SK-MEL-5 (cell line): ENCODE measurements at places on chromosomes 1 and 21.

GRCh38 chr1:232291261-232291660 lies 338.7 kb downstream of the SIPA1L2 start:
- no peak for DNase-seq

GRCh38 chr1:175591083-175591743 lies 152.2 kb downstream of the TNR start:
- DNase-seq = no peak

GRCh38 chr1:197198911-197199310 lies 52.4 kb upstream of the ASPM start:
- DNase-seq = no peak

GRCh38 chr1:112513112-112513870 lies 4.5 kb downstream of the WNT2B start:
- DNase-seq = no peak

DNA sequence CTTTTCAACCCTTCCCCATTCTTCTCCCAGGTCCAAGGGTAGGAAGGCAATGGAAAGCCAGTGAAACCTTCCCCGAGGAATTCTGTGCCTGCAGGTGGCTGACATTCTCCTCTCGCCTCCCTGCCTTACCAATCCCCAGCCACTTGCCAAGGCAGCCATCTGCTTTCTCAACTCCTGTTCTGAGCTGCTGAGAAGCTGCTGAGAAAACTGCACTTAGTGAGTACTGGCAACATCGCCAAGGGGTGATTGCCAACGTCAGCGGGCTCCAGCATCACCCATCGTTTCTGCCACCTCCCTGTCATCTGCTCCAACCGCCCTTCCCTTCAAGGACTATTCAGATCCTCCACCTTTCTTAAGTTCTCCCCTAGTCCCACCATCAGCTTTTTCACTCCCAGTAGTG lies 106.0 kb downstream of the PTPRU start:
- no peak for DNase-seq
